ENCODE measurements at places on chromosomes 2 and 18.

DNA sequence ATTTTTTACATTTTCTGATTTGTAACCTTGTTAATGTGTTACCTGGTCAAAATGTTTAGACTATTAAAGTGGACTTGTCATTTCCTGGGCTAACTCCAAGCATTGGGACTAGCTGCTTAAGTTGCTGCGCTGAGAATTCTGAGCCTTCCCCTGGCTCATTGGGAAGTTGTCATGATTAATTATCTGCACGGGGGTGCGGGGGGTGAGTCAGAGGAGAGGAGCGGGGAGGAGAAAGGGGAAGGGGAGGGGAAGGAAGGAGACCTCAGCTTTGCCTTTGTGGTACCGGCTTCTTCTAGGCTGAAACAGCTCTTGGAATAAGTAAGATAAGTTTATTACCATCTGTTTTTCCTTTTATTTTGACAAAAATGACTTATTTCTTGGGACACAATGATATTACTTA, 52.9 kb upstream of the APCDD1 start:
- no peak for DNase-seq

DNA sequence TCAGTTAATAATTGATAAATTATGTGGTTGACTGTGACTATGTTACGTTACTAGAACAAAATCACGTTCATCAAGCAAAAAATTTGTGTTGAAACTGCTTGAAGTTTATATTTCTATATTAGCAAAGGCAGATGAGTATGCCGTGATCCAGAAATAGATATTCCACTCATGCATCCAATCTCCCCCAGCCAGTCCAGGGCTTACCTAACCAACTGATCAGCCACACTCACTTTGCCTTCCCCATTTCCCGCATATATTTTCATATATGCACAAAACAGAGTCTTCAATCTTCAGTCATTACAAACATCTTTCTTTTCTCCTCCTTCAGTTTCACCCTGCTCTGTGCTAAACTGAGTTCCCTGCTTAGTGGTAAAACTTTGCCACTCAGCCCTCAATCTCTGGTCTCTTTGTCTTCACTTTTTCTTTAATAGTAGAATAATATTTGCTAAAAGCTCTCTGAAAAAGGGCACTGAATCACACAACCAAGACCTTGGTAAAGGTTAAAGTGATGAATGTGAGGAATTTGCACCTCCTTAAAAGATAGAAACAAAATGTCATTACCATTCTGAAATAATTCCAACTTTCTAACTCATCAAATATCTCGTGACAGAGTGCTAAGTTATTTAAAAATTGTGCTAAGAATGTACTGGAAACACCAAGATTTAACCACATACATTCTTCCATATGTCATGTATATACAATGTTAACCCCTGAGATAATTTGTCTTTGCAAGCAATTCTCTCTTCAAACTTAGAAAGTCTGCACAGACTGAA, 893.2 kb upstream of the CRIM1 start:
- DNase-seq: no peak

GRCh38 chr18:75016025-75016717, 192.8 kb downstream of the PTGR3 start:
- DNase-seq: no peak

- DNase-seq: no peak
Observed at GRCh38 chr18:29181151-29181901, 1004.4 kb upstream of the CDH2 start.

DNA sequence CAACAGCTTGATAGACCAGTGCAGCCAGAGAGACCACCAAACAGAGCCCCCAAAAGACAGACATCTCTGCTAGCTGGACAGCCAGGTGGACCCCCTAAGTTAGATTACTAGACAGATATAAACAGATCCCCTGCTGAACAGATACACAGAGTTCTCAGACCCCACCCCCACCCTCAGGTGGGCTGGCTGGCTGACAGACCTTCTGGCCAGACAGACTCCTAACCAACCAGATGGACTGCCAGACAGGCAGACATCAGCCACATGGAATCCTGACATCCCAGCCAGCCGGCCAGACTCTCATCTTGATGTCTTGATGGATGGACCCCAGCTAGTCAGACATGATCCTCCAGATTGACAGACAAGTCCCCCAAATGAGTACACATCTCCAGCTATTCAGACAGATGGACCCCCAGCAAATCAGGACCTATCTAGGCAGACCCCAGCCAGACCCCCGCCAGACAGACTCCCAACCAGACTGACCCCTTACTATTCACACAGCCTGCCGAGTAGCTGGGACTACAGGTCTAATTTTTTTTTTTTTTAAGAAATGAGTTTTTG, 18.0 kb downstream of the PTPN18 start:
- no peak for DNase-seq

DNA sequence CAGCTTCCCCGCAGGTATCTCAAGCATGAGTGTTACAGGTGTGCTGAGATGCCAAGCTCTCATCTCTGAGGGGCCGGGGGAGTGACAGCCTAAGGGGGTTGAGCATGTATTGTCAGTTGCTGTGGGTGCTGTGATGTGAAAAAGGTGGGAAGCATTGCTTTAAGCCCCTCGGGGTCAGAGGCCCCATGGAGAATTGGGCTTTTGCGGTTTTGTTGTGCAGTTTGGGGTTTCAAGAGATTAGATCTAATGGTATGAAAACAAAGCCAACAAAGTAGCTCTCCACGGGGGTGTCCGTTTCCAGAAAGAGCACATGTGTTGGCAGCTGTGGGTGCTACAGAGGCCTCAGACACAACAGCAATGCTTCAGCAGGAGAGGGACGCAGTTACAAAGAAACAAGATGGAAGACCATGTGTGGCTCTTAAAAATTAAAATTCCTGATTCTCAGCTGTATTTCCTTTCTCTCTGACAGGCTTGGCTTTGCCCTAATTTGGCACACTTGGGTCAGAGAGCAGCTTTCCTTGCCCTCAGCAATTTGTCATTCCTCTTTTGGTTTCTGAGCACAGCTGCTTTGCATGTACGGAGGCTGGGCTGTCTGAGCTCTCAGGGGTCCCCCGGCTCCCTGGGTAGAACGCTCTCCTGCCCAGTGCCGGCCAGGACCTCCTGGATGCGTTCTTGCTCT, 69.9 kb downstream of the TMEM247 start:
- no peak for DNase-seq

DNA sequence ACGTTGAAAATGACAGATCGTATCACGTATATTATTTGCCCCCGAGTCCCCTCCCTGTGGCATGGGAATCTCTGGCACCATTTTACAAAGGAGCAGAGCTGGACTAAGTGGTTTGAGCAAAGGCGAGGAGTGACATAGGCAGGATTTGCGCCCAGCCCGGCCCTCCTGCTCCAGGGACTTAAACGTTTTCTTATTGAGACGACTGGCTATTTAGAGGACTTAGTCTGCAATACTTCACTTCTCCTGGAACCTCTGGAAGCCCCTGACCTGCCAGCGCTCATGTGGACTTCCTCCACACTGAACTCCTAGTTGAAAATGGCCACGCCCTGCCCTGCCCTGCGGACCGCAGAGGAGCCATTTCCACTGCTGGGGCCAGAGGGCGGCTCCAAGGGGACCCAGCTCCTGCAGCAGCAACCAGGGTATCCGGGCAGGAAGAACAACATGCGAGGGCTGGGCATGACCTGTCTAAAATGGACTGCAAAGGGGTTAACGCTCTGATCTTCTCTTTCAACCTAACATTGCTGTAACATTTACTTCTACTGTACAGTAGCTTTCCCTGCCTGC, 690.7 kb downstream of the LRP1B start:
- DNase-seq: no peak

DNA sequence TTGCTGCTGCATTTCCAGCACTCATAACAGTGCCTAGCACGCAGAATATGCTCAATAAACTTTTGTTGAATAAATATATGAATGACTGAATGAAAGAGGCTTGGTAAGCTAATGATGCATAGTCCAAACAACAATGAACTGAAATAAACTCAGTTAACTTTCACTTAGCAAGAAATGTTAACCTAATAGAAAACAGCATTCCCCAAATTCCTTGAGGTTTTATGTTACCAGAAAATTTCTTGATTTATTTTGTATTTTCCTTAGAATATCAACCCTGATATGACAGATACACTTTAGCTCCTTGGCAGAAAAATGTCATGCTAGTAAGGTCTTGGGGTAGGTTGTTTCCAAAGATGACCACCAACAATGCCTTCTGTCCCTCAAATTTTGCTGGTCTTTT, 217.4 kb downstream of the KCNE4 start:
- DNase-seq: no peak

DNA sequence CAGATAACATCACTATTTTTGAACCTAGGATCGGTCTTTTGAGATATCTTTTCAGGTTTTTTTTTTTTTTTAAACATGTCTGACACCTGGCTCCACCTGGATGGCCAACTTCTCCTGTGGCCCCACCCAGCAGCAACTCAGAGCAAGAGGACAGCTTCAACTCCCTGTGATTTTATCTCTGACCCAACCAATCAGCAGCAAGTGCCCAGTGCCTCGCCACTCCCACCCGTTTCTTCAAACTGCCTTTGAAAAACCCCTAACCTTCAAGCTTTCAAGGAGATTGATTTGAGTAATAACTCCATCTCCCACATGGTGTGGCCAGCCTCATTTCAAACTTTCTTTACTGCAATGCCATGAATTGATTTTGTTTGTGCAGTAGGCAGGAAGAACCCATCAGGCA, 19.0 kb downstream of the MYO3B start:
- DNase-seq: no peak

DNA sequence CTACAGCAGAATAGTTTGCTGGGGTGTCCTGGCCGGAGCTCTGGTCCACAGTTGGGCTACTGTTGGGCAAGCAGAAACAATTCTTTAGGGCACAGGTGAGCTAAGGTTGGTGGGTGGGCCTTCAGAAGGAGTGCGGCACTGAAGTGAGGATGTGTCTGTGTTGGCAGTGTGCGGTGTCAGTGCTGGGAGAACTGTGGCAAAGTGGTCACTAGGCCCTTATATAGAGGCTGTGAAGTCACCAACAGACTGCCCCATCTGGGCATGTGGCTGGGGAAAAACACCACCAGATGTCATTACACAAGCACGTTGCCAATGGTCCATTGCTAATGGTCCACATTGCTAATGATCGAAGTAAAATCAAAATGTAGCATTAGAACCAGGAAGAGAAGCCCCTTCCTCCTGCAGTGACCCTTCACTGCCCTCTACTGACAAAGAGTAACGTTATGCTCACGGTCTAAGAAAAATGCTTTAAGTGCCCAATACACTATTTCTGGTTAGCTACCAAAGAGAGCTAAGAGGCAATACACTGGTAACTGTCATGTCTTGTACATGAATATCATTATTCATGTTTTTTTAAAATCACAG, 21.3 kb downstream of the SCN1A start:
- DNase-seq: no peak

- no peak for DNase-seq
Observed at GRCh38 chr18:65498605-65499004, 252.2 kb upstream of the CDH7 start.

DNA sequence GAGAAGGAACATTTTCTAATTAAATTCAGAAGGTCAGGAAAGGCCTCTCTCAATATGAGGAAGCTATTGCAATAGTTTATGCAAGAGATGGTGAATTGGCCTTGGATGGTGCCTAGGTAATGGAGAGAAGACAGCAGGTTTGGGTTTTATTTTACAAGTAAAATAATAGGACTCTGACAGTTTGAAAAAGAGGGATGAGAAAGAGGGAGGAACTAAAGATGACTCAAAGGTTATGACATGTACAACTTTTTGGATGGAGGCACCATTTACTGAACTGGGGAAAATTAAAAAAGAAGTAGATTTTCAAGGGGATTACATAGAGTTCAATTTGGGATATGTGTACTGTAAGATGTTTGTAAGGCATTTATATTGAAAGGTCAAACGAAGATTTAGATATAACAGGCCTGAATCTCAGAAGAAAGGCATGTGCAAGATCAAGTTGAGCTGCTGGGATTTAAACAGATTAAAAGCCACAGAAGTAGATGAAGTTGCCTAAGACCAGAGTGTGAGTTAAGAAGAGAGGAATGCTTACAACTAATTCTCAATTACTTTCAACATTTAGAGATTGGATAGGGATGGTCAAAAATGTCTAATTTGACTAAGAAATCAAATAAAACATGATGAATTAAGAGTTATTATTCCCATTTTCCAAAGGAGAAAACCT, 12.3 kb upstream of the ASNSD1 start:
- no peak for DNase-seq

DNA sequence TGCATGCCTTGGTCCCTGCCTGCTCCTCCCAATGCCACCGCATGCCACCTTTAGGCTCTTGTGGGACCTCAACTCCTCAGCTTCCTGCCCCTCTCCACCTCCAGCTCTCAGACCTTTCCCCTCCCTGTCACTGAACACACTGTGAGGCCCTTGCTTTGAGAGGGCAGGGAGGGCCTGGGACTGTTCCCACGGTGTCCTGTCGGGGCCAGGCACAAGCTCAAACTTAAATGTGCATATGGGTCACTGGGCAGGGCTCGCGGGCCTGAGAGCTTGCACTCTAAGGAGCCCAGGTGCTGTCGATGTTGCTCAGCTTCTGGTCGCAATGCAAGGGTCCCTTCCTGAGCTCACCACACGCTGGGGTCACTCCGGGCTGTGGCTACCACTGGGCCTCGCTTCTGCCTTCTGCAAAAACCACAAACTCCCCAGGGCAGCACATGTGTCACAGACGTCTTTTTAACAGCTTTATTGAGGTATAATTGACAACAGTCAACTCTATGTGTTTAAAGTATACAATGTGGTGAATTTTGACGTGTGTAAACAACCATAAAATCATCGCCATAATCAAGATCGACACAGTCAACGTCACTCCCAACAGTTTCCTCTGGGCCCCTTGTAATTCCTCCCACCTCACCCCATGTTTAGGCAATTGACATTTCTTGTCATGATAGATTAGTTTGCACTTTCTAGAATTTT, 11.9 kb upstream of the B3GNT7 start:
- no peak for DNase-seq

DNA sequence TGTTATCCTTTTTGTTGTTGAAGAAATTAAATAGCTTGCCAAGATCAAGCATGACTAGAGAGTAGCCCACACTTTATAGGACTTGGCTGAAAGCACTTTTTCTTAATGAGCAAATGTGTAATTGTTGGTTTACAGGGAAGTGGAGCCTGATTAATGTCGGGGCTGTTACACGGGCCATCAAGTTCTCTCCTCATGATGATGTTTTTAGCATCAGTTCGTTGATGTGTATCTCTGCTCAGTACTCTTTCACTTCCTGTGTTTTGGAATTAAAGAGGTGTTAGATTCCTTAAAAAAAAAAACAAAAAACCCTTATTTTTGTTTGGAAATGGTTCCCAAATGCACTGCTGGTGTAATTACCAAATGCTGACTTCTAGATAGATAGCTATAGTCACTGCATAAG, 114.2 kb downstream of the PTPRM start:
- DNase-seq: no peak

GRCh38 chr18:33495278-33495677, 54.8 kb upstream of the CCDC178 start:
- no peak for DNase-seq

GRCh38 chr2:120094795-120095194, 81.9 kb downstream of the EPB41L5 start:
- DNase-seq: no peak

DNA sequence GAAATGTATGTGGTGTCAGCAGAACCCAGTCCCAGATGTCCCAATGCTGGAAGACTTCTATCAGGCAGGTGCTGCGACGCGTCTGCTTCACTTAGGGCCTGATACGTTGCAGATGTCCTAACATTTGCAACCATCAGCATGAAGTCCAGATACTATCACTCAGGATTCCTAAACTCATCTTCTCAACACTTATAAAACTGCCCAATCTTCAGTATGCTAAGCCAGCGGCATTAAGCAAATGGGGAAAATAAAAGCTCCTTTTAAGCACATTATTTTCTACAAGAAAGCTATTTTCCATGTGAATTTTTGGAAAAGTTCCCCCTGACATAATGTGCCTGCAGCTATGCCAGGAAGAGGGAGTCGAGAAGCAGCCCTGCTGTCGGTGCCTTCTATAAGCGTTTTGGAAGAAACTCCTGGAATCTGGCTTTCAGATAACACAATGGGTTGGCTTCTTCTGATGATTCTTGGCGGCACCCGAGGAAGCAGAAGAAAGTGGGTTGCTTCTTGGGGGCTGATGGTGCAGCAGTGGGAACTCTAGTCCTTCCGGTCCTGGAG, 60.7 kb upstream of the ITGA6 start:
- DNase-seq: no peak

All from 8988T (cell line).